Stimulated activated CD4-positive, alpha-beta T cell treated with anti-CD3 and anti-CD28 coated beads, TNF-alpha, amount 100 ng/mL, for 48 hours (primary cell): ENCODE measurements at places on chromosomes 12 and 14.

DNA sequence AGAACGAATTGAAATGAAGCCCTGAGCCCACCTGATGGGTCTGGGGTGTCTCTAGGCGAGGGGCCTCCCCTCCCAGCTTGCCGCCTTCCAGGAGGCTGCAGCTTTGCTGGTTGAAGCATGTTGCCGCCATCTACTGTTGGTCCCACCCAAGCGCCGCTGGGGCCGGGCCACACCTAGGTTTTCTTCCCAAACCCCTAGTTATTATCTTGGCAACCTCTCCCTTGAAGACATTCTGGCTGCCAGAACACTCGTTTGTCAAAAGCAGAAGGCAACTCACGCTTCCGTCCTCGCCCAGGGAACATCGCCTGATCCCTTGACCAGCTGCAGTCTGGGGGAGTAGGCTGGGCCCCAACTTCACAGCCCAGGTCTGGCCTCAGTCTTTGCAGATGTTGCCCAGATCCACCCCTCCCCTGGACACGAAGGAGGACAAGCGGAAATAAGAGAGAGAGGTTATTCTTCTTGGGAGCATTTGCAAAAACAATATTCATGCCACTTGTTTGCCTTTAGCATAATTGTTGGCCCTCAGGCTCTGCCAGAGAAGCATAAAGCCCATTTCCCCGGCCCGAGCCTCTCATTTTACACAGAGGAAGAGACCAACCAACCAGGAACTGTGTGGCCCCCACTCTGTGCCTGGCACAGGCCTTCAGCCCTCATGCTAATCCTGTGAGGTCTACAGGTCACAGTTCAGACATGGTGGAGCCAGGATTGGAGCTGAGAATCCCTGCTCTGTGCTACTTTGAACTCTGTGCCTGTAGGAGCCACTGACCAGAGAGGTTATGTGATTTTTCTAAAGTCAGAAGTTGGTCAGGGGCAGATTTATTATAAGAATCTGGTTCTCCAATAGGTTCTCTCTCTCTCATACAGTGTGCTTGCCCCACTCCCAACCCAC, 6.8 kb downstream of the EMP1 start:
- no peak for DNase-seq

- DNase-seq = no peak
Observed at GRCh38 chr14:105397350-105397931, 897 bp upstream of the TEX22 start.

GRCh38 chr12:25755136-25755970, 202.3 kb upstream of the LMNTD1 start:
- no peak for DNase-seq

DNA sequence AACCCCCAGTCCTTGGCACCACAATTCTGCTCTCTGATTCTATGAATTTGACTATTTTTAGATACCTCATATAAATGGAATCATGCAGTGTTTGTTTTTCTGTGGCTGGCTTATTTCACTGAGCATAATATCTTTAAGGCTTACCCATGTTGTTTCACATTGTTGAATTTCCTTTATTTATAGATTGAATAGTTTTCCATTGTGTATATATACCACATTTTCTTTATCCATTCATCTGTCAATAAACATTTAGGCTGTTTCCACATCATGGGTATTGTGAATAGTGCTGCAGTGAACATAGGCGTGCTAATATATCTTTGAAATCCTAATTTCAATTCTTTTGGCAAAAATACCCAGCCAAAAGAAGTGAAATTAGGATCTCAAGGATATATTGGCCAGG, 126.7 kb upstream of the SLC38A2 start:
- no peak for DNase-seq

GRCh38 chr14:105311838-105312237, 2.7 kb upstream of the PACS2 start:
- no peak for DNase-seq

- DNase-seq = no peak
Observed at GRCh38 chr14:60215520-60216420, 33.3 kb upstream of the PPM1A start.

GRCh38 chr12:63013302-63013701, 78.4 kb upstream of the PPM1H start:
- DNase-seq = no peak

DNA sequence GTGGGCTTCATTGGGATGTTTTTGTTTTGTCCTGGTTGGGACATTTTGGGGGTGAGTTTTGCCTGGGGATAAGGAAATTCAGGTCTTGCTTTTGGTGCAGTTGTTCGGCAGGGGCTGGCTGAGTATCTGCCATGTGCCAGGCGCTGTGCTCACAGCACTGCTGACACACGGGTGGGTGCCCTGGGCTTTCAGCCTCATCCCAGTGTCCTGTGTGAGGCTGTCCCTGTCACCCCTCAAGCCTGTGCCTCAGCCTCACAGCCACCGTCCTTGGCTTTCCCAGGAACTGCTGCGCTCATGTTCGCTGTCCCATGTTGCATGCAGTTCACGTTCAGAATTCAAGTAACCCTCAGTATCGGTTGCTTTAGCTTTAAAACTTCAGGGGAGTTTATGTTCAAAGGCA, 24.9 kb downstream of the XRCC3 start:
- no peak for DNase-seq
